ENCODE measurements at places on chromosomes 5 and 9. TPM values are rescaled to one million over a fixed set of nuclear protein-coding genes. Genes with fewer than 3 reads are reported as not detected.

Gene TEX10
- polyA plus RNA-seq = 3.1 TPM

Gene FBXO38
- 7.0 TPM for polyA plus RNA-seq

Gene DOLPP1
- polyA plus RNA-seq = 6.2 TPM

Gene IFNK
- polyA plus RNA-seq = not detected

Gene GPR150
- 2.1 TPM for polyA plus RNA-seq

Gene PSMD5
- 12.2 TPM for polyA plus RNA-seq

Gene C5orf52
- polyA plus RNA-seq = not detected

Gene N4BP3
- 0.75 TPM for polyA plus RNA-seq

Gene ALAD
- 46.5 TPM for polyA plus RNA-seq

Gene LRRC26
- not detected for polyA plus RNA-seq

Data from pancreas (tissue), 10 donors.